HT1080 (cell line): ENCODE measurements at places on chromosomes 5 and 9. TPM values are rescaled to one million over a fixed set of nuclear protein-coding genes. Genes with fewer than 3 reads are reported as not detected.

- peak; percentile 90 for DNase-seq
These were observed 92.4 kb downstream of the NFIB start for GRCh38 chr9:14221558-14221957.

DNA sequence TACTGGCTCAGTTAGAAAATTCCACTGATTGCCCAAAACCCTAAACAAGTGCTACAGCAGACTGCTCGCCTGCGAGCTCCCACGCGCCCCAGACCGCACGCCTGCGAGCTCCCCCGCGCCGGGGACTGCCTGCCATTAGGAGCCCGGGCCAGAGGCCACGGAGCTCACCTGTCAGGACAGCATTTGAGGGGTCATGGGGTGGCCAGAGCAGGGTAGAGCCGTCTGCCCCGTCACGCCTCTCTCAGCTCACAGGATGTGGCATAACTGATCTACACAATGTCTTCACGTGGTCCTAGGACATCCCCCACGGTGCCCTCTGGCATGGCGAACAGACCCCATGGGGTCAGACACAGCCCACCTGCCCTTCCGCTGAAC lies 29.1 kb upstream of the LRRC14B start:
- DNase-seq = no peak

DNA sequence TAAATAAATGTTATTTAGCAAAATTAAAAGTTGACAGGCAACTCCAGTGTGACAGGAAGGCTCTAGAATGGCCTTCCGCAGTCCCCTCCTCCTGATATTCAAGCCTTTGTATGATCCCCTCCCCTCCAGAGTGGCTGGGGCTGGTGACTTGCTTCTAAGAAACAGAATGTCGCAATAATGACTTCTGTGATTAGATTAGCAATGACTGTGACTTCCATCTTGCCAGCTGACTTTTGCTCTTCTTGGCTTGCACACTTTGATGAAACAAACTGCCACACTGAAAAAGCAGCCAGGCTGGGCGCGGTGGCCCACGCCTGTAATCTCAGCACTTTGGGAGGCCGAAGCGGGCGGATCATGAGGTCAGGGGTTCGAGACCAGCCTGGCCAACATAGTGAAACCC lies 106.5 kb upstream of the LARP1 start:
- no peak for DNase-seq

The TAS2R1 gene
- total RNA-seq = not detected in 2 replicates

DNA sequence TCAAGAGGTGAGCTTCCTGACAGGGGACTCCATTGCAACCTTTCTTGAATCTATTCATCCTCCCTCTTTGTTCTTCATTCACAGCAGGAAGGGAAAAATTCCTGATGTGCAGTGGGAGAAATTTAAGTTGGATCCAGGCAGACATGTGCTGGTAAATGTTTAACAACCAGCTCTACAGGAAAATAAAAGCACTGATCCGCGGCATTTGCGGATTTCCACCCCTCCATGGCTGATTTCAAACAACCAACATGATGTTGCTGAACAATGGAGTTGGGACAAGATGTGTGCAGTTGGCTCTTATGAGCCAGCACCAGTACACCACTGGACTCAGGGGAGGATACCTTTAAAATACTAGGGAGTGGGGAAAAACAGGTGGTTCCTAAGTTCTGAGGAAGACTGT lies 47.0 kb downstream of the SPRY4 start:
- no peak for DNase-seq

The SPINK7 gene
- total RNA-seq = not detected in 2 replicates

The C9orf50 gene
- not detected in 2 replicates for total RNA-seq

DNA sequence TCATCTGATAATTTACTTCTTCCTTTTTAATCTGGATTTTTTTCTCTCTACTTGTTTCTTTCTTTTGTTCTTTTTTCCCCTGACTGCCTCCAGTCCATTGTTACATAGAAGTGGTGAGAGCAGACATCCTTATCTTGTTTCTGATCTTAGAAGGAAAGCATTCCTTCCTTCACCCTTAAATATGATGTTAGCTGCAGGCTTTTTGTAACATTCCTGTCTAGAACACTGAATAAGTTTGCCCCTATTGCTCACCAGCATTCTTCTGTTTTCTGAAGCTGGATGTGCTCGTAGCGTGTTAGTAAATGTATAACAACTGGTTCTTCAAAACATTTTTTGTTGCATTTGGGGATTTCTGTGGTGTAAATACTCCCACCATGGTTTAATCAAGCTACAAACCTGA lies 136.7 kb upstream of the NFIL3 start:
- no peak for DNase-seq

DNA sequence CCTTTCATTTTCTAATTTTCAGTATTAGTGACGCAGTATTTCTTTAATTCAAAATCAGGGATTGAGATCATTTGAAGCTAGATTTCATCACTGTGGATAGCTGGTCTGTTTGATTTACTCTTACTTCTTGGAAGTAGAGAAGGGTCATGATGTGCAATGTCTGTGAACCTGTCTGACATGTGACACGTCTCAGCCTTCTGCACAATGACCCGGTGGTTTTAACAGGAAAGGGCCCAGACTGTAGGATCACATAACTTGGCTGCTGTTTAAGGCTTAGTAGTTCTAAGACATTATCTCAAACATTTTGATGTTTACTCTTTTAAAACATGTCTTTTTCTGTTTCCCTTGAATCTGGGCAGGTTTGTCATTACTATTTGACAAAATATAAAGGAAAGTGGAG lies 823.3 kb upstream of the NUDT12 start:
- DNase-seq = no peak

The SSBP2 gene
- total RNA-seq = 8.6 and 11.2 TPM in 2 replicates

DNA sequence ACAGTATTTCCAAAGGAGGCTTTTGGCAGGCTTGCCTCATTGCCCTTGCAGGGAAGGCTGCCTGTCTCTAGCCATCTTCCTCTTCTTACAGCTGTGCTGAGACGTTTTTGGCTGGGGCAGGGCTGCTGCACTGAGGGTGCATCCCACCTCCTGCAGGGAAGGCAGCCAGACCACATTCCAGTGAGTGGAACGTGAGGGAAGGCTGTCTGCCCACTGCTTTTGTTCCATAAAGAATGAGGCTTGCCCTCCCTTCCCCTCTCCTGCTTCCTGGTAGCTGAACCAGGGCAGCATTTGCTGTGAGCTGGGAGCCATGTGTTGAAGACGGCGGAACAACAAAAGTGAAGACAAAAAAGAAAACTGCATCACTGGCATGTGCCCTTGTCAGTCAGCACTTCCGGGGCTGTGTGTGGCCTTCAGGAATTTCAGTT lies 16.8 kb downstream of the MGAT1 start:
- peak; percentile 41 for DNase-seq
